ENCODE measurements at places on chromosomes 2 and 18.
A peak's percentile ranks its signal among the peaks of the same experiment; 100 is the strongest.

GRCh38 chr2:233133239-233133638 is 73.1 kb downstream of the INPP5D start:
- DNase-seq: no peak

GRCh38 chr18:61502472-61502871 is 169.2 kb downstream of the CDH20 start:
- peak; percentile 32 for DNase-seq

DNA sequence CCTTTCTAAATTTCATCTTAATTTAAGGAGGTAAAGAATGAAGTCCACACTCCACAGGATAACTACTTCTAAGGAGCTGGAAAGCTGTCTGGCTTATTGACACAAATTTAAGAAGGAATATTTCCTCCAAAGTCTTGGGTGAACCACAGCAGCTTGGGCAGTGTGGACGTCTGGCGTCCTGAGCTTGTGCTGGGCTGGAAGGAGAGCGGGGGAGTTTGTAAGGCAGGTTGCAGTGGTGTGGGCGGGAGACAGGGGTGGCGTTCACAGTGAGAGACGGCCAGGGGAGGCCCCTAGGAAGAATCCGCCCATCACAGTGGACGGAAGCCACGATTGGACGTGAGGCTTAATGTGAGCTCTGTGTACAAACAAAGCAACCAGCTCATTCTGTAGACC is 25.7 kb downstream of the ADI1 start:
- no peak for DNase-seq

DNA sequence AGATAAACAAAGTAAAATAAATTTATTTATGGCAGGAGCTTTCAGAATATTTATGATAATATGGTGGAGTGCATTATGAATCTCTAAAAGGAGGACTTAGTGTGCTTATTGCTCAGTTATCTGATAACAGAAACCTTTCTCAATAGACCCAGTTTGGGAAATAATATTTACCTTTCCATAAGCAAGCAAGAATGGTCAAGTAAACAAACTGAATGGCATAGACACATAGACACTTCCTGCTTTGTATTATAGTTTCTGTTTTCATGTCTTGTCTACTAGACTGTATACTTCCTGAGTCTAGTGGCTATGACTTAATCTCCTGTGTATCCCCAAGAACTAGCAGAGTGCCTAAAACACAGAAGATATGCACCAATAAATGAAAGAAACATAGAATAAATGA is 87.8 kb downstream of the UPP2 start:
- DNase-seq: no peak

GRCh38 chr2:67599561-67599960 is 202.4 kb downstream of the ETAA1 start:
- no peak for DNase-seq

DNA sequence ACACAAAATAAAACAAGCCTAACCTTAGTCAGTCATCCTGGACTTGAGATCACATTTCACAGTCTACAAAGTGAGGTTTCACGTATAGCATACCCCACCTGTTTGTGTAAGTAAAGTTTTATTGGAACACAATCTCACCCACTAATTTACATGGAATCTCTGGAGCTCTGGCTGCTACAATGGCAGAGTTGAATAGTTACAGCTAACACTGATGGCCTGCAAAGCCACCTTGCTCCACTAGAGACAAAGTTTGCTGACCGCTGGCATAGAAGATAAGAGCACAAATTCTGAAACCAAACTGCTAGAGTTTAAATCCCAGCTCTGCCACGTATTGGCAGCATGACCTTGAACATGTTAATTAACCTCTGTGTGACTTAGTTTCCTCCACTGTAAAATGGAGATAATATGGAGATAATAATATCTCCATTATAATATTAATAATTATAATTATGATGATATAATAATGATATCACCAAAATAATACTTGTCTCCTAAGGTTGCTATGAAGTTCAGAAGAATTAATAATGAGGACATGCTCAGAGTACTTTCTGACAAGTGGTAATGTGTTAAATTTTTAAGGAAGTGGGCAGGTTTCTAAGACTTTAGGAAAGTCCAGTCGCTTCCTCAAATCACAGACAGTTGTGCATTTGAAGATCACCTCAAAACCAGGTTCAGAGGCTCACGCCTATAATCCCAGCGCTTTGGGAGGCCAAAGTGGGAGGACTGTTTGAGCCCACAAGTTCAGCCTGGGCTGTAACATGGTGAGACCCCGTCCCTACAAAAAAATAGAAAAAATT is 204.6 kb downstream of the SH3RF3 start:
- no peak for DNase-seq

GRCh38 chr2:118103951-118104940 is 16.0 kb downstream of the INSIG2 start:
- DNase-seq: no peak

DNA sequence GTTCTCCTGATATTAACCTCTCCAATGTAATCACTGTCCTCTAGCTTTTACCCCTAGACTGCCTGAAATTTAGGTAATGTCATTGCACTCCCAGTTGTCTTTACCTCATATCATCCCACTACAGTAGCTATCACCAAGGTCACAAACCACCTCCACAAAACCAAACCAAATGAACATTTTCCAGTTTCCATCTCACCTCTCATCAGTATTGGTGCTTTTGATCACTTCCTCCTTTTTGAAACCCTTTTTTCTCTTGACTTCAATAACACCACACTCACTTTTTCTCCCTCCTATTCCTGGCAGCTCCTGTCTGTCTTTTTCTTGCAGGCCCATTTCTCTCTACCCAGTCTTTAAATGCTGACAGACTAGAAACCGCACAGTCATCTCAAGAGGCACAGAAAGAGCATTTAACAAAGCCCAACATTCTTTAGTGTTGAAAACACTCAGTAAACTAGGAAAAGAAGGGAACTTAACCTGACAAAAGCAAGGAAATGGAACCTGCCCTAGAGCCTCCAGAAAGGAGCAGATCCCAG is 95.9 kb upstream of the SIX2 start:
- no peak for DNase-seq

GRCh38 chr2:130303169-130303568 is 39.5 kb upstream of the IMP4 start:
- DNase-seq: no peak

DNA sequence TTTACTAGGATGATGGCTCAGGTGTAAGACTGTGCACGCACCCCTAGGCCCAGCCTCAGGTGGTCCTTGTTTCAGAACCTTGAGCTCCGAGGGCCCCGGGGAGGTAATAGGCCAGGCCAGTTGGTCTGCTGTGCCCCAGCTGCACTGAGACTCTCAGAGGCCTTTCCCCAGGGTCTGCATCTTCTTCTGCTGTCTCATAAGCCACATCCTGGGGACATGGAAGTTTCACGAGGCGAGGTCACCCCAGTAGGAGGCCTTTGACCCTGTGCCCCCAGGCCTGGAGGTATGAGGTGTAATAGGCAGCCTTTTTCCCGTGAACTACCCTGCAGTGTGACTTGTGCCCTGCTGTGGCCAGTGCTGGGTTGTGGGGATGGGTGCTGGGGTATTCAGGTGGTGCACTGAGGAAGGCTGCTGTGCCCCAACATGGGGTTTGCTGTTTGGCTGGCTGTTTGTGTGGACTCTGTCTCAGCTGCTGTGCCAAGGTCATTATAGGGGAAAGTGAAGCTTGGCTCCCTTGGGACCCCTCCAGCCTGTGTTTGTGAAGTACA is 6.9 kb downstream of the OXER1 start:
- DNase-seq: no peak

DNA sequence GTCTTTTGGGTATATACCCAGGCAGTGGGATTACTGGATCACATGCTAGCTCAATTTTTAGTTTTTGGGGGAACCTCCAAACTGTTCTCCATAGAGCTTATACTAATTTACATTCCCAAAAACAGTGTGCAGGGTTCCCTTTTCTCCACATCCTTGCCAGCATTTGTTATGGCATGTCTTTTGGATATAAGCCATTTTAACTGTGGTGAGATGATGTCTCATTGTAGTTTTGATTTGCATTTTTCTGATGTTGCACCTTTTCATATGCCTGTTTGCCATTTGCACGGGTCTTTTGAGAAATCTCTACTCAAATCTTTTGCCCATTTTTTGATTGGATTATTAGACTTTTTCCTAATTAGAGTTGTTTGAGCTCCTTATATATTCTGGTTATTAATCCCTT is 8.0 kb downstream of the FASTKD1 start:
- no peak for DNase-seq

GRCh38 chr18:69208545-69208944 is 192.1 kb upstream of the DOK6 start:
- DNase-seq: no peak

GRCh38 chr2:232075080-232075479 is 113.6 kb downstream of the DIS3L2 start:
- no peak for DNase-seq

- DNase-seq: peak; percentile 40
Observed at GRCh38 chr2:227106845-227107759, 56.9 kb downstream of the COL4A4 start.

Measured in foreskin melanocyte (primary cell).